ENCODE measurements at places on chromosomes 1 and 21.

- no peak for DNase-seq
Measured at GRCh38 chr1:109803901-109804331, 40.2 kb upstream of the EPS8L3 start.

DNA sequence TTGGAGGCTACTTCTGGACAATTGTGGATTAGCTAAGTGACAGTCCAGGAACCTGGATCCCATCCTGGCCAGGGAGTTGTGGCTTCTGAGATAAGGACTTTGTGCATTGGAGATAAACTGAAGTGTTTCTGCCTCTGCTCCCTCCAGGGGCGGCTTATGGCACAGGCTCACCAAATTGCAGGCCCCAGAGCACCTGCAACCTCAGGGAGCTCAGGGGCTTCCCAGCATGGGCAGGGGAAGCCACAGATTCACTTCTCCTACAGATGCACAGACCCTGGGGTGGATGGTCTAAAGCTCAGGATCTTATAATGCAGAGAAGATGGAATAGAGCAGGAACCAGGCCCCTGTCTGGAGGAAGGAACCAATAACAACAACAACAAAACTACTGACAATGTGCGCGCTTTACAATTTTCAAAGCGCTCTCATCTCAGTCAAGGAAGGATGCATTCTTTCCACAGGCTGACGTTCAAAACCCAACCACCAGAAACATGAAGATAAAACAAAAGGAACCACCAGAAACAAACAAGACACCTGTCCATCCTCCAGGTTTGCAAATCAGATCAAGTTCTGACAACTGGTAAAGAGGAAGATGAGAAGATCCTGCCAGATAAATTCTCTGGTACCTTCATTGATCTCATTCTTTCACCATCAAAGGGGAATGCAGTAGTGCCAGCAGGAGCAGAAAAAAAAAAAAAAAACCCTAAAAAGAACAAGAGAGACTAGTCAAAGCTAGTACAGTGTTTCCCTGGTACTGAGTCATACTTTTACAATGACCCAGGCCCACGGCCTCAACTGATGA lies 121.0 kb upstream of the IRF2BP2 start:
- DNase-seq: peak; percentile 67

- DNase-seq: no peak
Measured at GRCh38 chr1:164565357-164565756, 6.4 kb downstream of the PBX1 start.

DNA sequence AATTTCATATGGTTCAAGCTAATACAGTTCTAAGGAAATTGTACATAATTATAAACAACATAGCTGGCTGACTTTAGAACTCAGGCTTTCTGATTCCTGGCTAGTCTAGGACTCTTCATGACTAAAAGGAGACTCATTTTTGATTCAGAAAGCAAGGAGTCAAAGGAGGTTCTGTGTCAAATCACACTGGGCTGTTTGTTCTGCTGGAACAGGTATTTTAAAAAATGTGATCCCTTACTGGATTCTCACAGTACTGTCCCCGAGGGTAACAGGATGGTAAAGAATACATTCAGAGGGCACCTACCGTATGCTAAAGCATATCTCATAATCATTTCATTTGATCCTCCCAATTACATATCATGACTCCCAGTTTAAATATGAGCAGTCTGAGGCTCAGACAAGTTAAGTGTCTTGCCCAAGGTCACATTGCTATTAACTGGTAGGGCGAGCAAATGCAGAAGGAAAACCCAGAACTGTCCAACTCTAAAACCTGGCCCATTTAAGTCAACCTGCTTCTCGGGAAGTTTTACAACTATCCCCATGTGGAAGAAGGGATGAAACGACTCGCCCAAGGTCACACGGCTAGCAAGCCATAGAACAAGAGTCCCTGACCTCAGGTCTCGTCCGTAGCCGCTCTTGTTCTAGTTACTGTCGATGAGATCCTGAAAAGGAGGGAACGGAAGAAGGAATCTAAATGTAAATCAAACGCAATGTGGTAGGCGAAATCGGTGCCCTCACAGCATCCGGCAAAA lies 675 bp downstream of the MYSM1 start:
- peak; percentile 20 for DNase-seq

GRCh38 chr1:19893687-19894086 lies 11.5 kb downstream of the OTUD3 start:
- DNase-seq: no peak

GRCh38 chr1:51234721-51235425 lies 1.2 kb upstream of the RNF11 start:
- no peak for DNase-seq

DNA sequence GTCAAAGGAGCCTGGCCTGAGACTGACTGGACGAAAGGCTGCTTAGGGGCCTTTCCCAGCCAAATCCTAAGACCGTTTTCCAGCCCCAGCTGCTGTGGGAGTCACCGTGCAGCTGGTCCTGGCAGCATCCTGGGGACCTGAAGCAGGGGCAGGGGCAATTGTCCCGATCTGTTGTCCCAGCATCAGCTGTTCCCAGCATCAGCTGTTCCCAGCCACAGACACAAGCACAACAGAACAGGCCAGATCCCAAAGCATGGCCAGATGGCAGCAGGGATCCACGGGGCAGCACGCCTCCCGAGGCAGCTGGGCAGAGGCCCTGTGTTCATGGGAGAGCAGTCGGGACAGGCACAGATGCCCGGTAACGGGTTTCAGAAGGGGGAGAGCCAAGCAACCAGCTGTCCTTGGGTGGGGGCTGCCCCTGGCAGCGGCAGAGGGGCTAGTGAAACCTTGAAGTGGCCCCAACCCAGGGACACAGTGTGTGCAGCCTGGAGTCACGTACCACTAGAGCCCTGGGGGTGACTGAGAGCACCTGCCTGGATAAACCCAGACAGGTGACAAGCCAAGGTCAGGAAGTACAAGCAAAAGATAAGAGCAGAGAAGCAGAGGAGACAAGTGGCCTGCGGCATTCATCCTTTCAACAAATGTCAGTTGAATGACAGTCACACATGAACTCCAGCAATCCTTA lies 13.3 kb downstream of the CELA2B start:
- DNase-seq: no peak

- DNase-seq: peak; percentile 62
Measured at GRCh38 chr1:185846672-185847444, 112.7 kb downstream of the HMCN1 start.

GRCh38 chr1:33296082-33296458 lies 24.8 kb downstream of the A3GALT2 start:
- DNase-seq: no peak

- DNase-seq: no peak
Measured at GRCh38 chr1:56188221-56188620, 391.1 kb downstream of the PLPP3 start.

GRCh38 chr1:114428083-114428754 lies 82.8 kb downstream of the TRIM33 start:
- peak; percentile 51 for DNase-seq

DNA sequence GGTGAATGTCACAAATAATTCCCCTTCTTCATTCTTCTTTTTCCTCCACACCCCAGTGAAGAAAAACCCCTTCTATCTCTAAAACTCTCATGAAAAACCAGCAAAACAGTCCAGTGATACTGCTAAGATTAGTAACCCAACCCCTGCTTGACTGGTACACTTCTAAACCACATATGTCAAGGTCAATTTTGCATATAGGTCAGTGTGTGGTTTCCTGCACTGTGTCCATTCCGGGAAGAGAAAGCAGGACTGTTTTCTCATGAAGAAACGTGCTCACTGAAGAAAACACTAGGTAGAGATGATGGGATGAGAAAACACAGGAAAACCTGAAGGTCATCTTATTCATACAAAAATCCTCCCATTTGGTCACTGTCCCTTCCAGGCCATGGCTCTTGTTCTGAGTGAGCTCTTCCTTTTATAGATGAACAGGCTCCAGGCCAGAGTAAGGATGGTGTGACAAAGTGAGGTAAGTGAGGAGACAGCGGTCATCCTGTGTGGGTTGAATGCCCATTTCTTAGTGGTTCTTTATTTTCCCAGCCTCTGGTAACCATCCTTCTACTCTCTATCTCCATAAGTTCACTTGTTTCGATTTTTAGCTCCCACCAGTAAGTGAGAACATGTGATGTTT lies 122.7 kb downstream of the FASLG start:
- peak; percentile 4 for DNase-seq

- no peak for DNase-seq
Measured at GRCh38 chr1:48532976-48533375, 61.0 kb upstream of the SPATA6 start.

- no peak for DNase-seq
Measured at GRCh38 chr1:165383599-165384405, 27.3 kb upstream of the LMX1A start.

- DNase-seq: peak; percentile 47
Measured at GRCh38 chr1:23167353-23168078, 1.1 kb downstream of the LUZP1 start.

GRCh38 chr1:239011382-239011781 lies 375.0 kb upstream of the CHRM3 start:
- DNase-seq: no peak

- DNase-seq: no peak
Measured at GRCh38 chr1:22329148-22329515, 122.5 kb upstream of the ZBTB40 start.

- DNase-seq: no peak
Measured at GRCh38 chr1:175188936-175189335, 3.6 kb downstream of the KIAA0040 start.

GRCh38 chr1:41475859-41476567 lies 8.5 kb downstream of the EDN2 start:
- no peak for DNase-seq

GRCh38 chr21:34199121-34199910 lies 125.9 kb downstream of the MRPS6 start:
- DNase-seq: no peak

GRCh38 chr1:107572674-107573211 lies 392.2 kb downstream of the VAV3 start:
- DNase-seq: peak; percentile 11

- DNase-seq: peak; percentile 82
Measured at GRCh38 chr1:199551967-199552565, 475.4 kb upstream of the NR5A2 start.

DNA sequence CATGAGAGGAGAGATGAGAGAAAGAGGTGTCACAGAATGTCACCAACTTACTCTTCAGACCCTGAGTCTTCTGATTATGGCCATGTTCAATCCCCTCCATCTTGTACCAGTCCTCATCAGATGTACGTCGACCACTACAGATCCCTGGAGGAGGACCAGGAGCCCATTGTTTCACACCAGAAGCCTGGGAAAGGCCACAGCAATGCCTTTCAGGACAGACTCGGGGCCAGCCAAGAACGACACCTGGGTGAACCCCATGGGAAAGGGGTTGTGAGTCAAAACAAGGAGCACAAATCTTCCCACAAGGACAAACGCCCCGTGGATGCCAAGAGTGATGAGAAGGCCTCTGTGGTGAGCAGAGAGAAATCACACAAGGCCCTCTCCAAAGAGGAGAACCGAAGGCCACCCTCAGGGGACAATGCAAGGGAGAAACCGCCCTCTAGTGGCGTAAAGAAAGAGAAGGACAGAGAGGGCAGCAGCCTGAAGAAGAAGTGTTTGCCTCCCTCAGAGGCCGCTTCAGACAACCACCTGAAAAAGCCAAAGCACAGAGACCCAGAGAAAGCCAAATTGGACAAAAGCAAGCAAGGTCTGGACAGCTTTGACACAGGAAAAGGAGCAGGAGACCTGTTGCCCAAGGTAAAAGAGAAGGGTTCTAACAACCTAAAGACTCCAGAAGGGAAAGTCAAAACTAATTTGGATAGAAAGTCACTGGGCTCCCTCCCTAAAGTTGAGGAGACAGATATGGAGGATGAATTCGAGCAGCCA lies 8.0 kb downstream of the ELOA start:
- peak; percentile 73 for DNase-seq

DNA sequence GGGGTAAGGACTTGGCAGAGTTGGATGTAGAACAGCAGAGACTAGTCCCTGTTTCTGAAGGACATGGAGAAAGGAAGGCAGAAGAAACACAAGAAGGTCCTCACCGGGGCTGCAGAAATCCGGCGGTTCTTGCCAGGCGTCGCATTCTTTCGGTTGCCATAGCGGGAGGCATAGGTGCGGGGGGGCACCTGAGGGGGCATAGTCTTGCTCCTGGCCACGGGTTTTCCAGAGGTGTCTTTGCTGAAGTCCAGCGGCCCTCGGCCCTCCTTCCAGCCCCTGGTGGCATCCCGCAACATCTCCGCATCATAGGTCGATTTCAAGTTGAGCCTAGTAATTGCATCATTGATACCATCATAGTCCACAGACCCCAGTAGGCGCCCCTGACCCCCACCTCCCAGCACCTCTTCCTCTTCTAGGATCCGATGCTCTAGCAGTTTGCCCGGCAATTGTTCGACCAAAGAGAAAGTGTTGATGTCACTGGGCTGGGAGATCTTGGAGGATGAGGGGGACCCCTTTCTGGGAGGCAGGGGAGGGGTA lies 25.8 kb downstream of the PIK3C2B start:
- no peak for DNase-seq

GRCh38 chr1:226680653-226681052 lies 58.4 kb downstream of the ITPKB start:
- DNase-seq: no peak

DNA sequence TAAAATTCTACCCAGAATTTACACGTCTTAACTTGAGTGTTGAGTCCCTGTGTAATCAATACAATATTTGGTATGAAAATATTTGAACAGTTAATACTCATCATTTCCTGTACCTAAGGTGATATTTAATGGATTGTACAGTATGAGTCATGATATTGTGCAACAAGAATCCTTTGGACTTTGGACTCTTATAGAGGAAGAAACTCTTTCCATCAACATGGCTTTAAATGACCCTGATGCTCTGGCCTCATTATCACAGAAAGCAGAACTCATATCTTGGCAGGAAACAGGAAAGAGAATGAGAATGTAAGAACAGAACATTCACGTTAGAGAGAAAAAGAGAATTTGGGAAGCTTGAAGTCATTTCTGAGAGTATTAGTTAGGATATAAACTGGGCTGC lies 168.8 kb upstream of the B3GALT2 start:
- DNase-seq: peak; percentile 41

GRCh38 chr1:52707927-52708655 lies 9.9 kb upstream of the COA7 start:
- peak; percentile 91 for DNase-seq

DNA sequence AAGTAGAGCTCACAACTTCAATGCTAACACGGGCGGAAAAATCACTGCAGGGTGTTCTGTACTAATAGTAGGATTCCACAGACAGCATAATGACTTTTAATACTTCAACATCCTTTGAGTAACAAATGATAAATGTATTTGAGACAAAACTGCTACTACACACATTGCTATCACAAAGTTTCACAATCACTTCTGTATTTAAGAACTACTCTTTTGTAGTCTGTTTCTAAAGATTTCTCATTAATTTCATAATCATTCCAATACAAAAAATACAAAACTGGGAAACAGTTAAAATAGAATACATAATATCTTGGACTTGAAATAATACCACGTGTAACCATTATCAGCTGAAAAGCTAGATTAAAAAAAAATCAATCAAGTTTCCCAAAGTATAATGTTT lies 2.7 kb downstream of the HMGN1 start:
- no peak for DNase-seq

Measured in fibroblast of pulmonary artery (primary cell).